Left lung (tissue), 14 donors: ENCODE measurements at places on chromosomes 6 and 20. TPM values are rescaled to one million over a fixed set of nuclear protein-coding genes. Genes with fewer than 3 reads are reported as not detected.

Gene TGM3
- polyA plus RNA-seq: not detected

Gene SGK2
- 12.2 TPM for polyA plus RNA-seq

Gene SSTR4
- 0.30 TPM for polyA plus RNA-seq

Gene CTCFL
- 0.59 TPM for polyA plus RNA-seq

Gene LY6G6D
- 0.57 TPM for polyA plus RNA-seq

Gene SAMD3
- 0.56 TPM for polyA plus RNA-seq

Gene HTR1B
- polyA plus RNA-seq: not detected

Gene HLA-DQB2
- 0.50 TPM for polyA plus RNA-seq

Gene C20orf141
- polyA plus RNA-seq: not detected

DNA sequence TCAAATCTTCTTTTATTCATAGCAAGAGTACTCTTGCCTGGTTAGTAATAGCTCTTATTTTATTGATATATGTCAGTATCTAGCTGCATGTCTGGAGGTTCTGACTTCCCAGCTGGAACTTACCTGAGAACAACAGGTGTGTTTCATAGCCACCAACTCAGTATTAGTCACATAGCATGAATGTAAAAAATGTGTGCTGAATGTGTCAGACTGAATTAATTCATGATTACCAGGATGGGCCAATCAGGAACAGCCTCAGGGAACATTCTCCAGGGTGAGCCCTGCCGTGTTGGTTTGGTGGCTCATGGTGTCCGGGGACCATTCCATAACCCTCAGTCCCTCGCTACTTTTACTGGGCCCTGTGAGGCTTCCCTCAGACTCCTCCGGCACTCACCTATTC, 99.7 kb downstream of the TULP4 start:
- DNase-seq: no peak

DNA sequence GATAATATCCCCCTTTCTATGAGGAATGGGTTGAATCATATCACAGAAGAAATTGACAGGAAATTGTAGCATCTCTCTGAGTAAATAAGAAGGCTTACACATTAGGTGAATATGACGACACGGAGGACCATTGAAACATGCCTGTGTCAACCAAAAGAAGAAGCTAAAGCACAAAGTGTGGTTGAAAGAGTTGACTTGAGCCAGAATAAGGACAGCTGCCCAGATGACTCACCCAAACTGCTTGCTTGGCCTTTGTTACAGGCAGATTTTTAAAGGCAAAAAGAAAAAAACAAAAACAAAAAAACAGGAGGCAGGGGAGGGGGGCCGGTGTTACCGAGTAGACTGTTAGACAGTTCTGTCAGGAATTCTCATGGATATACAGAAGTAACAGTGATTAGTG, 129.8 kb upstream of the EDN1 start:
- DNase-seq: no peak

DNA sequence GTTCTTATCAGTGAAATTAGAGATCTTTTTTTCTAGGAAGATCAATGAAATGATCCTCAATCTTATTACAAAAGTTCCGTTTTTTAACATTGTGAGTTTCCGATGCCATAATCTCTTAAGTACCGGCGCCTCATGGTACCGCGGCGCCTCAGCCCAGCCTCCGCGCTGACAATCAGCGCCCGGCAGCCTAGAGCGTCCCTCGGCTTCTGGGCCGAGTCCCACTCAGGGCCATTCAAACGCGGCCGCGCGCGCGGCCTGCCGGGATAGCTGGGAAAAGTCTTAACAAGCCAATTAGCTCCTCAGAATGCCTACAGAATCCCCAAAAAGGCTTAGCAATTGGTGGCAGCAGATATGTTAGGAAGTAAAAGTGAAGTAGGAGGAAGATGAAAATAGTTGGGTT, 204.8 kb downstream of the ADGB start:
- peak; percentile 80 for DNase-seq

DNA sequence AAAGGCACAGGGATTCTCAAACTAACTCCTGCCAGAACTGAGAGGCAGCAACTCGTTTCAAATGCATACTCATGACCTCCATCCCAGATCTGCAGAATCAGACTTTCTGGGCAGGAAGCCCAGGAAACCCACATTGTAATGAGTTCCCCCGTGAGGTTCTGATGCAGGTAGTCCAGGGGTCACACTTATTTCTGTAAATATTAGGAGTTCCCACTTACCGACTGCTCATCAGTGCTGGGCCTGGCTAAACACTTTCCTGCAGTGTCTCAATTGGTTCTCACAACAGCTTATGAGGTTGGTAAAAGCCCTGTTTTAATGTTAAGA, 11.6 kb downstream of the DUSP15 start:
- no peak for DNase-seq

GRCh38 chr6:53330137-53330536, 18.6 kb downstream of the ELOVL5 start:
- no peak for DNase-seq

- DNase-seq: no peak
Measured at GRCh38 chr20:18506744-18507143, 996 bp upstream of the SEC23B start.

- DNase-seq: no peak
Measured at GRCh38 chr6:54266400-54266923, 41.8 kb upstream of the TINAG start.

- no peak for DNase-seq
Measured at GRCh38 chr20:24131281-24131680, 142.7 kb upstream of the GGTLC1 start.

DNA sequence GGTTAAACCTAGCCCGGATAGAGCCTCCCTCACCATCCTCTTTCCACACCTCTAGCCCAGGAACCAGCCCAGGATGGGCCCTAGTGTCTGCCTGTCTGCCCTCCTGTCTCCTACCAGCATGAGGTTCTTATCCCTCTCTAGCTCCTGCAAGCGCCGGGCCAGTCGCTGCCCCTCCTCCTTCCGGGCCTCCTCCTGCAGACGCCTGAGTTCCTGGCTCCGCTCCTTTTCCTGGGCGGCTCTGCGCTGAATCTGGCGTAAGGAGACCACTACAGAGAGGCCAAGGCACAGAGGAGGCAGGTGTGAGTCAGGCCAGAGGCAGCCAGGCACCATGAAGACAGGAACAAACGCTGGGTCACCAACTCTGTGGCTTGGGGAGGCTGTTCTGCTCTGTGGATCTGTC, 4.3 kb upstream of the PSORS1C2 start:
- no peak for DNase-seq

- DNase-seq: no peak
Measured at GRCh38 chr6:137341681-137342195, 122.6 kb upstream of the IFNGR1 start.

- no peak for DNase-seq
Measured at GRCh38 chr6:89323511-89323971, 8.4 kb upstream of the GABRR2 start.

- no peak for DNase-seq
Measured at GRCh38 chr6:134464690-134465411, 146.9 kb upstream of the SGK1 start.

GRCh38 chr20:62734326-62734725, 25.7 kb downstream of the NTSR1 start:
- peak; percentile 37 for DNase-seq

GRCh38 chr6:30880698-30881252, 3.5 kb upstream of the DDR1 start:
- DNase-seq: no peak

GRCh38 chr20:13525225-13525940, 113.3 kb downstream of the TASP1 start:
- DNase-seq: no peak
